H1 (cell line): ENCODE measurements at places on chromosomes 3 and 15. TPM values are rescaled to one million over a fixed set of nuclear protein-coding genes. Genes with fewer than 3 reads are reported as not detected.

The NT5DC2 gene
- 331 and 367 TPM in 2 replicates for total RNA-seq

The QRICH1 gene
- total RNA-seq, result 123 and 142 TPM in 2 replicates

The NR1I2 gene
- 0.28 and 0.44 TPM in 2 replicates for total RNA-seq

The ZXDC gene
- 23.0 and 24.3 TPM in 2 replicates for total RNA-seq

The CLDN1 gene
- 3.0 and 3.1 TPM in 2 replicates for total RNA-seq

The PAK2 gene
- total RNA-seq, result 60.5 and 62.8 TPM in 2 replicates

The EPHA6 gene
- total RNA-seq, result 2.8 and 3.2 TPM in 2 replicates

The GASK1A gene
- 7.9 and 11.5 TPM in 2 replicates for total RNA-seq

The GOLGA6L2 gene
- not detected in 2 replicates for total RNA-seq

The COPG1 gene
- 104 and 106 TPM in 2 replicates for total RNA-seq

The LRRN1 gene
- 199 TPM in 2 replicates for total RNA-seq

The RPL15 gene
- total RNA-seq, result 2,767 and 2,819 TPM in 2 replicates

The RBPMS2 gene
- 238 and 243 TPM in 2 replicates for total RNA-seq

The CD200 gene
- total RNA-seq, result 50.2 and 51.9 TPM in 2 replicates

The BNC1 gene
- 0.67 and 0.99 TPM in 2 replicates for total RNA-seq

The CRYGS gene
- total RNA-seq, result 0.90 and 1.8 TPM in 2 replicates

The ALPK3 gene
- 16.0 and 19.2 TPM in 2 replicates for total RNA-seq

The IQCF5 gene
- not detected in 2 replicates for total RNA-seq

The TICRR gene
- 34.8 and 37.3 TPM in 2 replicates for total RNA-seq

The ZSCAN2 gene
- 37.3 and 52.4 TPM in 2 replicates for total RNA-seq
